ENCODE measurements at places on chromosomes 13 and 19.
A peak's percentile ranks its signal among the peaks of the same experiment; 100 is the strongest.

DNA sequence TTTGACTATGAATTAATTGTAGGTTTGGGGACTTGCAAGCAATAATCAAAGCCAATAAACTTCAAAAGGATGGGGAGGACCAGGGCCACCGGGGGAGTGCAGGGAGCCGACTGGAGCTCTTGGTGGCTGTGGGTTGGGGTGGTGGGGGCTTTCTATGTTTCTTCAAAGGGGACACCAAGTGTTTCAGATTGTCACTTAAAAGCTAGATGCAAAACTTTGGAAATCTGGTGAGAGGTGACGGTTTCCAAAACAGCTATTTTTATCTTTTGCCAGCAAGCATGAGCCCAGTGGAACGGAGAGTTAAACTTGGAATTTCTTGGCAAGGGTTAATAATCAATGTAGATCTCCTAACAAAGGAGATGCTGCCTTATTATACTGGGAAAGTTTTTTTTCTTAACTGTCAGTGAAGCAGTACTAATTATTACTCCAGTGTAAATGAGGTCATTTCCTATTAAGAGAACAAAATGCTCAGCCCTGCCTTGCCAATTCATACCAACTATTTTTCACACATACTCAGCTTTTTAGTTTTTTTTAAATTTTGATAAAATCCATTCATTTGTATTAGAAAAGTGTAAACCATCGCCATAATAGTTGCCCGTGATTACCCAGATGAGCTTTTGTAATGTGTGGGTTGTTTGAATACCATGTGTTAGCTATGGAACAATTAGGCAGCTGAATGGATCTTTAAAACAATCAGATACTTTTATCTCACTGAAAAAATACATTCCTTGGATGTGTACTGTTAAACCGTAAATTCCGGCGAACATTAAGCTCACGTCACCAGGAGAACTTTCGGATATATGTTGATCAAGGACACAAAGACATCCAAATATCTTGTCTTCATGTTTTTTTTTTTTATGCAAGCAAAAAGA is 95.9 kb upstream of the ZNF536 start:
- no peak for DNase-seq

- no peak for DNase-seq
Observed at GRCh38 chr19:3149526-3150505, 14.0 kb downstream of the GNA15 start.

DNA sequence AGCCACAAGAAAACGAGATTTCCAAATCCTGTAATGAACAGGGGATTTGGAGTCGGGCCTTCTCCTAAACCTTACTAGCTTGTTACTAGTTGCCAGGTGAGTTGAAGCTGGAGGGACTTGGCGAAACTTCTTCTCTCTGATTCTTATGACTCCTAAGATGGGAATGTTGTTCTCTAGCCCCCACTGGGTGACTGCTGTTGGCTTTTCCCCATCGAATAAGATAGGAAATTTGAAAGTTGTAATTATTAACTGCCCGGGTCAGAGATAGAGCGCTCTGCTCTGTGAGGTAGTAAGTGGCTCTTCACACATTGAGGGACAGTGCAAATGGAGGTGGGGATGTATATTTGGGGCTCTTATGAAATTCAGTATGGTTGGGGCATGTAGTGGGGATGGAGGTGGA is 111.2 kb upstream of the MBNL2 start:
- DNase-seq, result no peak

DNA sequence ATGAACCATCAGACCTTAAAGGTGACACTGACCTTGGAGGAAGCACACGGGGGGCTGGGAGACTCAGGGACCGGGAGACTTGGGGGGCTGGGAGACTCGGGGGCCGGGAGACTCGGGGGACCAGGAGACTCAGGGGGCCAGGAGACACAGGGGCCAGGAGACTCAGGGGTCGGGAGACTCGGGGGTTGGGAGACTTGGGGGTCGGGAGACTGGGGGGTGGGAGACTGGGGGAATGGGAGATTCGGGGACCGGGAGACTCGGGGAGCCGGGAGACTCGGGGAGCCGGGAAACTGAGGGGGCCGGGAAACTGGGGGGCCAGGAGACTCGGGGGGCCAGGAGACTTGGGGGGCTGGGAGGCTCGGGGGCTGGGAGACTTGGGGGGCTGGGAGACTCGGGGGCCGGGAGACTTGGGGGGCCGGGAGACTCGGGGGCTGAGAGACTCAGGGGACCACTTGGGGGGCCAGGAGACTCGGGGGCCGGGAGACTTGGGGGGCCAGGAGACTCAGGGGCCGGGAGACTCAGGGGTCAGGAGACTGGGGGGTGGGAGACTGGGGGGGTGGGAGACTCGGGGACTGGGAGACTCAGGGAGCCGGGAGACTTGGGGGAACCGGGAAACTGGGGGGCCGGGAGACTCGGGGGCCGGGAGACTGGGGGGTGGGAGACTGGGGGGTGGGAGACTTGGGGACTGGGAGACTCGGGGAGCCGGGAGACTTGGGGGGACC is 62.9 kb downstream of the RASA3 start:
- no peak for DNase-seq

- no peak for DNase-seq
Observed at GRCh38 chr13:73168953-73169401, 110.2 kb downstream of the KLF5 start.

DNA sequence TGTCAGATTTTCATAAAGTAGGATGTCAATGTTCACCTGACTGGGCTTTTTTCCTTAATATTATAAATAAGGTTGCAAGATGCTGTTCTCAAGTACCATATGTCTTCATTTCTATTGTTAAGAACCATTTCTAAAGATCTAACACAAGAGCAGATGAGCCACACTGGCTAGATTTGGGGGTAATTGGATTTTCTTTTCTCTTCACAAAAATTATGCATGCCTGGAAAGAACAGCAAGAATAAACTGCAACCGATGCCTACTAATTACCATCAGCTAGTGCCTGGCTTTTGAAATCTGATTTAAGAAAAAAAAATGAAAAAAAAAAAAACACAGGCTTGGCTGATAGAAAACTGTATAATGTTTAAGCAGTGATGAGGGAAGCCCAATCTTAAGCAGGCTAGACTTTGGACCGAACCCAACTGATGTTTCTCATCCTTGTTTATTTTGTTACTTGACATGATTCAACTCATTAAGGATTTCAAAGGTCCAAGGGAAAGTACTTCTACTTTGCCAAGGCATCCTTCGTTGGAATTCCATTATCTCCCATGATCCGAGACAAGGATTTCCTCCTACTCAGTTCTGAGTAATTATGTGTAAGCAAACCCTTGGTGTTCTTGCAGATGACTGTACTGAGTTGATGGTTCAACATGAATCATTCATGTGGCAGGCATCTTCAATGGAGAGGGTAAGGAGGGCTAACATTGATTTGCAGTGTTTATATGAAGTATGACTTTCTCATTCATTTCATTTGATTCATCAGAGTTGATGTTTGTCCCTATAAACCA is 300.5 kb downstream of the SPRY2 start:
- DNase-seq, result peak; percentile 97

DNA sequence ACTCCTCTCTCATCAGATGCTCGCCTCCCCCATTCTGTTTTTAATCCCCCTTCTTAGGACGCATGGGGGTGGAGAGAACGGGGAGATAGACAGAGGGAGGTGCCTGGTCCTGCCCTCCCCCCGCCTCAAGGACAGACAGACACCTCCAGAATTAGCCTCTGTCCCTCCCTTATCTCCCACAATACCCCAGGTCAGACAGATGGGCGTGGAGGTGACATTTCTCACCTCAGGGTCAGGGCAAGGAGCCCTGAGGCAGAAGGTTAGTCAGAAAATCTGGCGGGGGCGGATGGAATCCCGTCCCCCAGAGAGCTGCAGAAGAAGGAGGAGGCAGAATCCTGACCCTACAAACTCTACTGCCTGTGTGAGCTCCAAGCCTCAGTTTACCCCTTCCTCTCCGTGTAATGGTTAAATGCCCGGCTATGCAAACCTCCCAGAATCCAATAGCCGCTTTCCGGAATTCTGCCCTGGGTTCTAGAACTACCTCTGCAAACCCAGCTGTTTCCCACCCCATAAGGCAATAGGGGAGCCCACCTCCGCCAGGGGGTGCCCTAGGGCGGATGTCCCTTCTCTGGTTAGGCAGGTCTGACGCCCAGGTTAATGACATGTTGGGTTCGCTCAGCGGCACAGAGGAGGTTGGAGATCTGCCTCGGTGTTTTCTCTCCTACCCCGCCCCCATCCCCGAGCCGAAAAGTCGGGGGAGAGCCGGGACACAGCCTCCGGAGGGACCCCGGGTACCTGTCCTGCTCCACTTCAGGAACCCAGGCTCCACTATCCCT is 900 bp downstream of the PPP1R13L start:
- DNase-seq, result no peak

GRCh38 chr13:93621966-93622365 is 395.4 kb downstream of the GPC6 start:
- no peak for DNase-seq

- DNase-seq, result peak; percentile 6
Observed at GRCh38 chr13:111460548-111461444, 140.4 kb downstream of the TEX29 start.

GRCh38 chr19:58479303-58479702 is 3.2 kb downstream of the ZNF446 start:
- no peak for DNase-seq

DNA sequence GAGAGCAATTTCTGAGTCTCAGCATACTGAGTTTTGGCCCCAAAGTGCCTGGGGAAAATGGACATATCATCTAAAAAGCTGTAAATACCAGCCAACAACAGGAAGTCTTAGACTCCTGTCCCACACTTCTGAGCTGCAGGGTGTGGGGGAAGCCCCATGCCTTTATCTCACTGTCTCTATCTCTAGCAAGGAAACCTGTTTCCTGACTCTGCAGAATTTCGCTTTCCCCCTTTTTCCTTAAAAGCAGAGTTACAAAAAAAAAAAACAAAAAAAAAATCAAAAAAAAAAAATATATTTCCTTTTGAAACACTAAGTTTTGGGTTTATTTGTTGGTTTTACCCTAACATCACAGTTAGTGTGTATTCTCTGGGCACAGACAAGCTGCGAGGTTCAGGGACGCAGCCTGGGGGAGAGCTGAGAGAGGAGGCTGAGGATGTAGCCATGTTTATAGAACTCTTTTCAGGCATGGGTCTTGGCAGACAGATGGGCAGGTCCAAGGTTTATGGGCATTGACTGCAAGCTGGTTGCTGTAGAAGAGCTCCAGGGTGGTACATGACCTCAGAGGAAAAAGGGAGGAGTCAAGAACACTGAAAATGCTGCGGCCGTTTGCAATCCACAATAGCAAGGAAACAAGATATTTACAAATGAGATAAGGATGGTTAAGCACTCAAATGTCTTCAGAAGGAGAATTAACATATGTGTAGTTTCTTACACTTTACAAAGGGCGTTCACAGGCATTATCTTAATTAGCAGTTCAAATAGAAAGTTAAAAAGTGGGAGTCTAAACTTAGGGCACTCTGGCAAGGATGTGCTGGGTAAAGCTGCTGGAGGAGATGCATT is 4.9 kb downstream of the MBNL2 start:
- DNase-seq, result no peak

DNA sequence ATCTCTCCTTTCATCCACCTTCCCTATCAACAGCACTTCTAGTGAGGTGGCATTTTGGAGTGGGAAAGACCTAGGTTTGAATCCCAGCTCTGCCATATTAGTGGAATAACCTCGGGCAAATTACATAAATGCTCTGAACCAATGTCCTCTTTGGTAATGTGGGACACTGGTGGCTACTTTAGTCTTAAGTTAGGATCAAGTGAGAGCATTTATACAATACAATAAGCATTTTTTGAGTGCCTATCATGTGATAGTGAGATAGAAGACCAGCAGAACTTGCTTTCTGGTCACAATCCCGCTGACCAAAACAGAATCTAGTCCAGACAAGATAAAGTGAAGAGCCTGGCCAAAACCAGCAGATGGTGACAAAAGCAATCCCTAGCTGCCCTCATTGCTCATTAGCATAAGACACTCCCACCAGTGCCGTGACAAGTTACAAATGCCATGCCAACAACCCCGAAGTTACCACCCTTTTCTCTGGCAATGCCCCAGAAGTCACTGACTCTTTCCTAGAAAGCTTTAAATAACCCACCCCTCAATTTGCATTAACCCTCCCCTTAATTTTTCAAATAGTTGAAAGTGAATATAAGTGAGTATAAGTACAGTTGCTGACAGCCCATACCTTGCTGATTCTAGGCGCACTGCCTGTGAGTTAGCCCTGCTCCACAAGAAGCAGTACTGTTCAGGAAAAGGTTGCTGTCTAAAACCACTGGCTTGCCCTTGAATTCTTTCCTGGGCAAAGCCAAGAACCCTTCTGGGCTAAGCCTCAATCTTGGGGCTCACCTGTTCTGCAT is 28.9 kb upstream of the KPNA3 start:
- no peak for DNase-seq

DNA sequence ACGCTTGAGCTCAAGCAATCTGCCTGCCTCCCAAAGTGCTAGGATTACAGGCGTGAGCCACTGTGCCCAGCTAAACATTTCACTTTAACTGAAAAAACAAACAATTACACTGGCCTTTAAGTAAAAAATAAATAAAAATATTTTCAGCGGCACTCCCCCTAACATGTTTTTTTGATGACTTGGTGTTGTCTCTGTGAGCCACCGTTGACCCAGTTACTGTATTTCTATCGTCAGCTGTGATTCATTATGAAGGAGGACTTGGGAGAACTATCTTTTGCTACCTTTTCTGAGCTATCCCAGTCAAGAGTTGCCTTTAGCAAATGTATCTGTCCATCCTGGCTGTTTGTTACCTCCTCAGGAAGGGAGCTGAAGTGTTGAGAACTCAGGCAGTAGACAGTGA is 18.5 kb upstream of the C19orf33 start:
- no peak for DNase-seq

GRCh38 chr13:69882451-69882850 is 225.2 kb upstream of the ATXN8OS start:
- DNase-seq, result no peak

DNA sequence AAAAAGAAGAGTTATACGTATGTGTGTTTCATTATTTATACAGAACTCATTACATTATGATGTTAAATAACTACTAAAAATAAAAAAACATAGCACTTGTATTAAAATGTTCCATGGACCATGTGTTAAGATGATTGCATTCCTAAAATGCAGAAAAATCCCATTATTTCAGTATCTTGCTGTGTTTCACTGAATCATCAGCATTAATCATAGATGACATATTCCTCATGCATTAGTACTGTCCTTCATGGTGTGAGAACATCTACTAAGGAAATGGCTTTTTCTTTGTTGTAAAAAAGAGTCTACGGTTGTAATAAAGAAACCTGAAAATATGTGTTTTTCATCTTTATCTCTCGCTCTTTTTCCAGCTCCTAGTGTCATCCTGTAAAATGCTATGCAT is 416.5 kb downstream of the FGF14 start:
- DNase-seq, result no peak

DNA sequence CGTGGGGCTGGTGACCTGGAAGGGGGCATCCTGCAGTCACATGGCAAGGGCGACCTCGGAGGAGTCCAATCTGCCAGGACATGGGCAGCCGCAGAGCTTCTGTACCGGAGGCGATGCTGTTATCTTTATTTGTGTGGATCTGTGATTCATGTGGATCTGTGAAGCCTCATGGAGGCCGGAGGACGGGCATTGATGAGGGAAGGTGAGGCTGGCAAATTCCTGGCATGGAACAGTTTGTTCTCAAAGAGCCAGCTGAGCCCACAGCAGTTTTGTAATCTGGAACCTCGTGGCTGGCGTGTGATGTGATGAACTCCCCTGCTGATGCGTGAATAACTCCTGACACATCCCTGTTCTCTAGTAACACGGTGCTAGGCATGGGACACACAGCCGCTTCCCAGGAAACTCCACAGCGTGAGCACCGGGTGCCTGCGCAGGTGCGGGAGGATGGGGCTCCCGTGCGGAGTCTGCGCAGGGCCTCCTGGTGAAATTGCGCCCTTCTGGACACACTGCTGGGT is 40.4 kb downstream of the ATP11A start:
- no peak for DNase-seq

- DNase-seq, result no peak
Observed at GRCh38 chr13:74730556-74731331, 596.5 kb upstream of the KLF12 start.

- no peak for DNase-seq
Observed at GRCh38 chr13:104837756-104838155, 1697.7 kb downstream of the EFNB2 start.

All from GM04503 (cell line).